NCI-H2171 (cell line): ENCODE measurements at places on chromosomes 13 and 19.

DNA sequence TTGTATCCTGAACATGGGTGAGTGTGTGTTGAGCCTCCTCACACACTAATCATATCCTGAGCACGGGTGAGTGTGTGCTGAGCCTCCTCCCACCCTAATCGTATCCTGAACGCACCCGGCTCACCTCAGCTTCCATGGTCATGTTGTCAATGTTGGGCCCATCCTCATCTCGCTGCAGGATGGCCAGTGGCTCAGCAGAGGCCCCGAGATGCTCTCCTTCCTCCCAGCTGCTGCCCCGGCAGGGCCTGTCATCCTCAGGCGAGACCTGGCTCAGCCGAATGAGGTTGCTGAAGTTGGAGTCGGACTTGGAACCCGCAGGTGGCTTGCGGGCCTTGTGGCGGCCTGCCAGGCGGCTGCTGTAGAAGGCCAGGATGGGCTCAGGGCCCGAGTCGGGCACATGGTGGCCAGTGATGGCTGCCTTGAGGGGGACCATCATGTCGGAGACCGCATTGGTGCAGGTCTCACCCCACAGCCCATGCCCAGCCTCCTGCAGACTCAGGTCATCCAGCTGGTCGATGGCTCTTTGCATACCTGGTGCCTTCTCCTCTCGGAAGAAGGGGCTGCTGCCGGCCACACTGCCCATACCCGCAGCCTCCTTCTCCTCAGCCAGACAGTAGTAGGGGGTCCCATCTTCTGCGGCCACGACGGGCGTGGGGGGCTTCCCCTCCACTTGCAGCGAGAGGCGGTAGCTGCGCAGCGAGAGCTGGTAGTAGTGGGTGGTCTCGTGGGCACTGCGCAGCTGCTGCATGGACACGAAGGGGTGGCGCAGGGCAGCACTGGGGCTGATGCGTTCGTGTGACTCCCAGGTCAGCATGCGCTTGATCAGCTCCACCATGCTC is 9.6 kb downstream of the HIPK4 start:
- DNase-seq = no peak

DNA sequence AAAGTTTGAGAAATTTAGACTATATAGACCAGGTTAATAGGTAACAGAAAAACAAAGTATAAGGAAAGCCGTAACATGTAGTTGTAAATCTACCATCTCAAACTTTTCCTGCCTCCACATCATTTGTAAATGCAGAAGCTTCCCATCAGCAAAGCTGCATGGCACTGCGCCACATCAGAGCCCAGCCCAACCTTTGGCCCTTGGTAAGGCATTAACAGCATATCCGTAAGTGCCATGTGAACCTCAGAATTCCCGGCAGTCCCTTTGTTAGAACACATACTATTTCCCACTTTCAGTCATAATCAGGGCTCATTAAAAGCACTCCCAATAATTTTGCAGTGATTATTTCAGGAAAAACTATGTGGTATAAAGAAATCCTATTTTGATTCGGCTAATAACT is 51.6 kb downstream of the MPHOSPH8 start:
- no peak for DNase-seq

DNA sequence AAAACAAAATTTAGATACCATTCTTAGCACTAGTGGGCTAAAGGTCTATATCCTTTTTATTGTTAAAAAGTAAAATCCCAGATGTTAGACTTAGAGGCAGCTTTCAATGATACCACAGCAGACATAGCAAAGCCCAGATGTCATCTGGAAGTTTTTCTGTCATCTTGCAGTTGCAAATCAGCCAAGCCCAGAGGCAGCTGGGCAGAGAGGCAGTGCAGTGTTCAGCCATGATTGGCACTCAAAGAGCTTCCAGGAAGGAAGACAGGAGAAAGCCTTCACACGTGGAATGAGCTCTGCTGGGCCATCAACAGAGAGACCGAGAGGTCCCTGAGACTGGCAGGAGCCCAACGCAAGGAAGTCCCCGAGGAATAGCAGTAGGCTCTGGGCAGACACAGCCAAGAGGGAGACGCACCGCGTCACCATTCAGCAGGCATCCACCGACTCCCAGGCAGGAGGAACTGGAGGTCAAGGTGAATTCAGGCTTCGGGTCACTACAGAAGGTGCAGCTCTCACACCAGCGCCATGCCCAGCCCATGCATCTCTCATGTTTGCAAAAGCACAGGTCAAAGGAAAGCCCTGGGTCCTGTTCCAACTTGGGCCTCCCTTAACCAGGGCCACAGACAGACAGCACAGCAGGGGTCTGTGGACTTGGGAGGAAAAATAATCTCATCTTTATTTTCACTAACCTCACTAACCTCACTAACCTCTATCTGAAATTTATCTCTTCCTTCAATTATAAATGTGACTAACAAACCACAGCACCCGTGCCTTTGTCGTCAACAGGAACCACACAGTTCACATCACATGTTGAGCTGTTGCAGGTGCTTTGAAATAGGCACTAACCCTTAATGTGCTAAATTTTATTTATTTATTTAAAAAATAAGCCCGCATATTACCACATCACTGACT is 54.9 kb downstream of the TUBGCP3 start:
- no peak for DNase-seq

DNA sequence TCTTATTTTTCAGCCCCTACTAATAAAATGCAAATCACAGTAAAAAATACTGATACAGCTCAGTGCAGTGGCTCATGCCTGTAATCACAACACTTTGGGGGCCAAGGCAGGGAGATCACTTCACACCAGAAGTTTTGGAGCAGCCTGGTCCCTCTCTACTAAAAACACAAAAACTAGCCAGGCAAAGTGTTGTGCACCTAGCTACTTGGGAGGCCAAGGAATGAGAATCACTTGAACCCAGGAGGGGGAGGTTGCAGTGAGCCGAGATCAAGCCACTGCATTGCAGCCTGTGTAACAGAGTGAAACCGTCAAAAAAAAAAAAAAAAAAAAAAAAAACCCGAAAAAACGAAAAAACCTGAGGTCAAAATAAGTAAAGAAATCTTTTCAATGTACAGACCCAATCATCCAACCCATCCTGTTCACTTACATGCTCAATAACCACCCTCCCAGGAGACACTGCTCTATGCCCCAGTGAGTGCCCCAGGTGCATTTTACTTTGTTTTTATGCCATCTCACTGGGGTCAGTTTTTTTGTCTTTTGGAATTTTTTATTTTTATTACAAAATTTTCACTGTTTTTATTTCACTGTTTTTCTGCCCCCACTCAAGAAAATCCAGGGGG is 107.0 kb downstream of the ZNF486 start:
- no peak for DNase-seq

DNA sequence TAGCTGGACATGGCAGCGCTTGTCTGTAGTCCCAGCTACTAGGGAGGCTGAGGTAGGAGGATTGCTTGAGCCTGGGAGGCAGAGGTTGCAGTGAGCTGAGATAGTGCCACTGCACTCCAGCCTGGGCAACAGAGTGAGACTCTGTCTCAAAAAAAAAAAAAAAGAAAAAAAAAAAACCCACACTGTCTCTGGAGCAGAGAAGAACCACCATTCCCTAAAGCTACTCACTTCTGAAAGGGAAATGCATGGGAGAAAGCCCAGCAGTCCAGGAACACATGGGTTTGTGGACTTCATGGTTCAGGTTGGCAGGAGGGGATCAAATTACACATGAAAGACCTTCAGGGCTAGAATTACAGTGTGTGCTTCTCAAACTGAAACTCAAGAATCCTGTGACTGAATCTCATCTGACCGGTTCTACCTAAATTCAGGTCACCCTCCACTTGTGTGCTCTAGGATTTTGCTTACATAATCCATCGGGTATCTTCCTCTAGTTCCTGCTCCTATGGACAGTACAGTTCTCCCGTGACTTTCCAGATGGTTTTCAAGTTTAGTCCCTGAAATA is 30.2 kb upstream of the CPB2 start:
- no peak for DNase-seq

DNA sequence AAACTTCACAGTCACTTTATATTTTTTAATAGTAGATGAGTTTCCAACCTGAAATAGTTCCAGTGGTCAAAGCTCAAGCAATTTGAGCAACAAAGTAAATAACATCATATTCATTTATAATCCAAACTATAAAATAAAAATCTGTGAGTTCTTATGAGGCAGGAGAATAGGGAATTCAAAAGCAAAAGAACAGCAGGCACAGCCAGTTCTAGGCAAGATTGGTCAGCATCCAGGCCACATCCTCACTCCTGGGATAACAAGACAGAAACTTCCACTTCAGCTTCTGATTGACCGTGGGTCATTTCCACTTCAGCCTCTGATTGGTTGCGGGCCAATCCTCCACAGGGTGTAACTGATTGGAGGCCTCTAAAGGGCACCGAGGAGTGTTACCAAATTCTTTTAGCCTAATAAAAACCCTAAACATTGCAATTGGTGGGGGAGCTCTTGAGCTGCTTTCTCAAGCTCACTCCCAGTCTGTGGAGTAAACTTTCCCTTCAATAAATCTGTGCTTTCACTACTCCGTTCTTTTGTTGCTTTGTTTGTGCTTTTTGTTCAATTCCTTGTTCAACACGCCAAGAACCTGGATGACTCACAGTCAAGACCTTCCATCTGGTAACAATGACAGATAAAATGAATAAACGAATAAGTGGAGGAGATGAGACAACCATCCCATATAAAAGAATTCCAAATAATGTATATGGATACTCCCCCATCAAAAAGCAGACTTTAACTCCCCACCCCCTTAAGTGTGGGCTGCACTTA is 42.6 kb upstream of the AMER2 start:
- no peak for DNase-seq

DNA sequence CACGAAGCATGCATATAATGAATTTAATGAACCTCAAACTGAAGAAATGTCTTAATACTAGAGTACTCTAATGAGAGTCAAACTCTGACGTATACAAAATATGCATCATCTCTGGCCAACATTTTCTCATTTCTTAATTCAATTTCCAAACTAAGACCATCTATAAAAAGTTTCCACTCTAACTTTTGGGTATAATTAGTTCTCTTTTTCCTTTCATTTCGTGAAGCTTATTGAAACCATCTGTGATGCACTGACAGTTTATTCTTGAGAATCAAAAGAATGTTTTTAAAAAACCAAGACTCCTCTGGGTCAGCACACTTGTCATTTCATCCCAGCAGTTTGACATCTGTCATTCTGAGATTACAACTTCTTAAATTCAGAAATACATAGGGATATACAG is 90.0 kb downstream of the CAB39L start:
- no peak for DNase-seq

DNA sequence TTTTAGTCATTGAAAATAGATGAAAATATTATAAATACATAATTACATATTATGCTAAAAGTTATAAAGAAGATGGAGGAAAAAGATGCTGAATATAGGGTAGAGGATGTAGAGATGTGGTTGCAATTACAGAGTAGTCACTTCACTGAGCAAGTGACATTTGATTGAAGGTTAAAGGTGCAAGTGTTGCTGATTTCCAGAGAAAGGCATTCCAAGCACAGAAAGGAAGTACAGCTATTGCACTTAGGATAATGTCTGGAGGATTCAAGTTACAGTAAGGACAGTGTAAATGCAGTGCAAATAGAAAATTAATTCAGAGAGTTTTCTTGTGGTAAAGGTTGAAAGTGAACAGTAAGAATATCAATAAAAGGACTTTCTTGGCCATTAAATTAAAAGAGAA is 1721.8 kb downstream of the PCDH9 start:
- DNase-seq = no peak

DNA sequence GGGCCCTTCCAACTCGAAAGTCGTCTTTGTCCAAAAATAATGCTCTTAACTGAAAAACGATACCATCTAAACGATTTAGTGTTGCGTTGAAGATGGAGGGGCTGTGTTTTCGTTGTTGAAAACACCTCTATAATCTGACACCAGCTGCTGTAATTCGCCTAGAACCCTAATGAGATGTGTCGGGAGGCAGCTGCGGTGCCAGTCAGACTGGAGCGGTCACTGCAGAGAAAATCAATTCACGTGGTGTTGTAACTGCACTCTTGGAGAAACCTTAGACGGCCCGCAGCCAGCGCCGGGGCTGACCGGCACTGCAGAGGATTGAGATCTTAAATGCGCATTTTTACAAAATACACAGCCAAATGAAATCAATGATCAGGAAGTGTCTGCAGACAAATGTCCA is 339.1 kb downstream of the ZNF536 start:
- peak; percentile 29 for DNase-seq
